Lung (tissue), 17 donors: ENCODE measurements at places on chromosomes 3 and 15. TPM values are rescaled to one million over a fixed set of nuclear protein-coding genes. Genes with fewer than 3 reads are reported as not detected.

Gene ZKSCAN7
- total RNA-seq, result 3.7 TPM

DNA sequence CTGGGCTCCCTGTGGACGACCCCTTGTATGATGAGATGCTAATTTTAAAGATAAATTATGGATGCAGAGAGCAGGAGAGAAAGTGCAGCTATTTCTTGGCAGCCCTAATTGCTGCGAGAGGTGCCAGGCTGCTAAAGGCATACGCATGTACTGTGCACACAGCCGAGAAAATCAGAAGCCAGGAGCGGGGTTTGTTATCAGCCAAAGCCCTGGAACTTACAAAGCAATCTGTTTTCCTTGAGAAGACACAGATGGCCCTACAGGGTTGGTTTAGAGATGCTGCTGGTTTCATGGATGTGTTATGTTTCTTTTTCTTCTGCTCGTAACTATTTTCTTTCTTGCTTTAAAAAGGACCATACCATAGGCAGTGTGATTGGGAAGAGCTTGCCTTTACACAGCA is 11.7 kb upstream of the CCK start:
- H3K4me1 ChIP-seq, result no peaks in the 10 kb centered on the region
- H3K27ac ChIP-seq, result no peak overlapping the region
- H3K4me3 ChIP-seq, result no peak overlapping the region
- no peak for DNase-seq
- no peaks in the 10 kb centered on the region for H3K36me3 ChIP-seq

Gene FRMD5
- total RNA-seq, result 1.1 TPM

Gene ANKRD34C
- total RNA-seq, result 0.03 TPM

Gene GDPGP1
- total RNA-seq, result 11.0 TPM

GRCh38 chr15:25693321-25694238 is 169.5 kb downstream of the ATP10A start:
- H3K27ac ChIP-seq, result no peak overlapping the region
- no peaks in the 10 kb centered on the region for H3K27me3 ChIP-seq
- no peak overlapping the region for H3K4me3 ChIP-seq

Gene CACNA2D2
- 111 TPM for total RNA-seq

DNA sequence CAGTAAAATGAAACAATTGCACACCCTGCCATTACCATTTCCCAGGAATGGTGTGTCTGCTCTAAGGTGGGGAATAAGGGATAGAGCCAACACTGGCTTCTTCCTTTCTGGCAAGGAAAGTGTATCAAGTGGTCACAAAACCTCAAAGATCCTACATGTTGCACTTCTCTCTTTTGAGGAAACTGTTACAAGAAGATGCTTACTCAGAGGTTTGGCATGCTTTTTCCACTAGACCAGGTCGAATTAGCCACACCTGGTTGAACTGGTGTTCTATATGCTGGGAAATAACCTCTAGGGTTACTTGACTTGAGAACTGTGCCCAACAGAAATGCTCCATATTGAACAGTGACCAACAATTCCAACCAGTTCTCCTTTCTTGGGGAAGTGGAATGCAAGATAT is 102.9 kb downstream of the LRRN1 start:
- DNase-seq, result no peak
- no peaks in the 10 kb centered on the region for H3K36me3 ChIP-seq
- H3K27ac ChIP-seq, result no peak overlapping the region
- H3K4me1 ChIP-seq, result no peaks in the 10 kb centered on the region
